Activated gamma-delta T cell treated with Interleukin-2 at 50 U/mL for 16 hours (primary cell): ENCODE measurements at places on chromosomes 6 and 20.

GRCh38 chr6:167815296-167815980 lies 11.3 kb upstream of the AFDN start:
- DNase-seq, result no peak

DNA sequence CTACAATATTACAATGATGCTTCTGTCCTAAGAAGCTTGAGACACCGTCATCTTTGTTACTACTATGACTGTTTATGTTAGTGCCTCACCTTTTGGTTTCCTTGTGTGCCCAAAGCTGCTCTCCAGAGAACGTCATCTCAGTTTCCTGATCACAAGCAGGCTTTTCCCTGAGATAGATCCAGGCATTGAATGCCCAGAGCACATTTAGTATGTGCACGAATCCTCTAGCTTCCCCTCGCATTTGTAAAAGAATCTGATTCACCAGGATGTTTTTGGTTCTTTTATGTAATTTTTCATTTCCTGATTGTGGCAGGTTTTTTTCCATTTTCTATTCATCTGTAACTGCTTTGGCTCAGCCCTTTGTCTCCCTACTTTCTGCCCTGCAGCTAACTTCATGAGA lies 100.2 kb upstream of the TMEM181 start:
- no peak for DNase-seq

- DNase-seq, result no peak
Measured at GRCh38 chr6:132567566-132567965, 2.6 kb upstream of the TAAR6 start.

DNA sequence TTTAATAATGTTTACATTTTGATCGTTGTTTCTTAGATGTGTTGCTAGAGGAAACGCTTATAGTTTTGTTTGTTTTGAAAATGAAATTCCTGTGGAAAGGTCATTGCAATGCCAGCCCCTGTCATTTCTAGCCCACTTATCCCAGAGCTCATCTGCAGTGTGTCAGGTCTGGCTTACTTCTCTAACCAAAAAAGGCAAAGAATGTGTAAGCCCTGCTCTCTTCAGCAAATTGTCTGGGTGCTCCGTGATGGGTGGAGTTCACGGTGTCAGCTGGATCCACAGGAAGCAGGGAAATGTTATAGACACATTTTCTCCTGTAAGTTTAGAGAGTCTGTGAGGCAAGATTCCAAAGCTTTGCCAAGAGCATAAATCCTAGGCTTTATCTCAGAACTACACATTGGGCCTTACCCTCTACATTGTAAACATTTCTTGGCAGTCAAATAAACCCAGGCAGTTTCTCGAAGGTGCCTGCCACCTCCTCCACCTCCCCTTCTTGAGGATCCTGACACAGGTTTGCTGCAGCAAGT lies 50.9 kb downstream of the RPRD1B start:
- DNase-seq, result no peak

GRCh38 chr6:26275663-26276062 lies 89.3 kb upstream of the BTN3A2 start:
- no peak for DNase-seq

DNA sequence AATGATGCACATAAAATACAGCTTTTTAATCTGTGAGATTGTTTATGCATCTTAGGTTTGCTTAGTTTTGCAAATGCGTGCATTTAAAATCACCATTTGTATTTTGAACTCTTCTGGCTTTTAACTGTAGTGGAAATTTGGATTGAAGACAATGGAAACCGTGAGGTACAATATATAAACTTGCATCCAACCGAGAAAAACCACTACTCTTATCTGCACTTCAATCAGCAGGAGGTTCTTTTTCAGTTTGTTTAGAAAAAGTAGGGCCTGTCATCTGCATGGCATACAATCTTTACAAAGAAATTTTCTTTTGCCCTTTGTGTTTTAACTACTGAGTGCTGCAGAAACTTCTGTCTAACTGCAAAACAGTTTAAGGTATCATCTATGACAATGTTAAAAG lies 132.8 kb downstream of the LAMA2 start:
- no peak for DNase-seq
